MCF 10A (cell line): ENCODE measurements at places on chromosomes 3 and 15.
A peak's percentile ranks its signal among the peaks of the same experiment; 100 is the strongest.

- no peak for DNase-seq
Measured at GRCh38 chr3:78562328-78562727, 1205.5 kb downstream of the ROBO1 start.

DNA sequence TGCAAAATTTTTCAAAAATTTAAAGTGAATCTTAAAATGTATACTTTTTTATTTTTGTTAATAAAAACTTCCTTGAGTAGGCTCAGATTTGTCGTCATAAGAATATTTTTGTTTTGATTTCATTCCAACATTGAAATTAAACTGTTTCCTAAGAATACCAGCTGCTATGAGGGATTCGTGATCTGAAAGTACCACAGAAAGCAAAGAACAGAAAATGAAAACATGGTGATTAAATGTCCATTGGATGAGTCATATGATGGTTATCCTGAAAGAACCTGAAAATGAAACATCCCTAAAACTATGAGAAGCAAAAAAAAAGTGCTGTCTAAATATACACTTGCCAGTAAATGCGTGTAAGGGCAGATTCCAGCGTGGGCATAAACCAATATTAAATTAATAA, 143.8 kb downstream of the GMNC start:
- peak; percentile 48 for DNase-seq

- no peak for DNase-seq
Measured at GRCh38 chr15:95449230-95449628, 881.3 kb upstream of the NR2F2 start.

- DNase-seq = peak; percentile 40
Measured at GRCh38 chr15:68829068-68829467, 8.4 kb upstream of the ANP32A start.

GRCh38 chr15:48802867-48803266, 8.0 kb downstream of the CEP152 start:
- peak; percentile 41 for DNase-seq

- DNase-seq = no peak
Measured at GRCh38 chr3:195717416-195717815, 3.4 kb upstream of the MUC20 start.

DNA sequence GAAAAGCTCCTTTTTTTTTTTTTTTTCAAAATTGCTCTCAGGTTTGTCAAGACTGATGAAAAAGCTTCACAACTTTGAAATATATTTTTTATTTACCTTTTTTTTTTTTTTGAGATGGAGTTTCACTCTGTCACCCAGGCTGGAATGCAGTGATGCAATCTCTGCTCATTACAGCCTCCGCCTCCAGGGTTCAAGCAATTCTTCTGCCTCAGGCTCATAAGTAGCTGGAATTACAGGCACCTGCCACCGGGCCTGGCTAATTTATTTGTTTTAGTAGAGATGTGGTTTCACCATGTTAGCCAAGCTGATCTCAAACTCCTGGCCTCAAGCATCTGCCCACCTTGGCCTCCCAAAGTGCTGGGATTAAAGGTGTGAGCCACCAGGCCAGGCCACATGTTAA, 1515.0 kb downstream of the OTOL1 start:
- DNase-seq = no peak

- DNase-seq = no peak
Measured at GRCh38 chr3:58013973-58014649, 5.9 kb downstream of the FLNB start.

DNA sequence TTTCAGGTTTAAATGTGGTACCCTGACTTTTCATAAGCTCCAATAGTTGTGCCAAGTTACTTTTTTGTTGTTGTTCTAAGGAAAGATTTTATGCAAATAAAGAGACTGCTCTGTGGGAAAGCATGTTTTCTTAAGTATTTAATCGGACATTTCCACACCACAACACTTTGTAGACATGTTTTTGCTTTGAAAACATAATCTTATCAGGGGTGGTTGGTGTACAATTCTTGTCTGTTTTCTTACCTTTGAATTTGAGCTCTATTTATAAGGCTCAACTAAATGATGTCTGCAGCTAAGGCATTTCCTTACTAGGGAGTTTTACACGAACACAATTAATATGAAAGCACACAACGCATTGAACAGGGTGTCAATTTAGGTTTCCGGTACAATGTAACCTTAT, 81.5 kb upstream of the CDIN1 start:
- no peak for DNase-seq

DNA sequence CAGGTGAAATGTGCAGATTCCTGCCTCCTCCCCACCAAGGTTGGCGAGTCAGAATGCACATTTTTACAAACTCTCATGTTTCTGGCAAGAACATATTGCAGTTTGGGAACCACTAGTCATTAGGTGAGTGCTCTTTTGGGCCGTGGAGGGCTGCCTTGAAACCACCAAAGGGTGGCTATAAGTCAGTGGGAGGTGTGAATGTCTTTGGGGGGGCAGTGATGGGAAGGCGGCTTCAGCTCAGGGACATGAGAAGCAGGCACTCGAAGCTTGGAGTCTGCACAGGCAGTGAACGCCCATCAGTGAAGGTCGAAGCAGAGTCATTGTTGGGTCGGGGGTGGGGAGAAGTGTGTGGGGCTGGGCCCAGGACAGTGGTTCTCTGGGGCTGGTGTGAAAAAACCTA, 1.1 kb downstream of the NOX5 start:
- DNase-seq = no peak

- DNase-seq = no peak
Measured at GRCh38 chr3:149620291-149621020, 37.4 kb downstream of the WWTR1 start.

GRCh38 chr3:151075869-151076562, 9.4 kb upstream of the MED12L start:
- DNase-seq = no peak

GRCh38 chr15:62578546-62578945, 413.5 kb upstream of the C2CD4B start:
- DNase-seq = no peak

- peak; percentile 78 for DNase-seq
Measured at GRCh38 chr3:48565591-48566400, 2.2 kb upstream of the UCN2 start.

GRCh38 chr15:75348034-75348561, 1.3 kb downstream of the NEIL1 start:
- DNase-seq = no peak

DNA sequence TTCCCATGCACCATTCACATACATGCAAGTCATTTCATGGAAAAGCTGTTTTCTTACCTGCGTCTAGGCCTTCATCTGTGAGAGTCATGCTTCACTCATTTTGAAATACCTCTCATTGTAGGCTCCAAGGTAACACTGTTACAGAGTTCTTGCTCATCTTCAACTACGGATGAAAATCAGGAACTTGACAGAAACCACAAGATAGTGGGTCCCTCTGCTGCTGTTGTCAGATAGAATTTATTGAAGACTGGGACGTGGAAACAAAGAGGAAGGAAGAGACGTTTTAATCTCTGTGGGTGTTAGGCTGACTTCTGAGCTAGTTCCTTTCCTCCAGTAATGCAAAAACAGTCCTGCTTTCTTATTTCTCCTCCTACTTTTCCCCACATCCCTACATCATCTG, at the start of gene P2RY14:
Gene P2RY14, minus strand, starts transcription at position 313 of the 400 bp plus-strand sequence. CDS start 64,226 bp downstream, outside the sequence.
- no peak for DNase-seq

- DNase-seq = no peak
Measured at GRCh38 chr3:45626096-45626887, 31.7 kb downstream of the LIMD1 start.

- peak; percentile 38 for DNase-seq
Measured at GRCh38 chr3:27686642-27687041, 35.5 kb downstream of the EOMES start.

GRCh38 chr15:48896869-48897814, 19.2 kb downstream of the EID1 start:
- DNase-seq = peak; percentile 14

- DNase-seq = no peak
Measured at GRCh38 chr3:53500165-53500777, 5.9 kb downstream of the CACNA1D start.

GRCh38 chr3:188097791-188098190, 56.2 kb upstream of the LPP start:
- no peak for DNase-seq

GRCh38 chr3:177484206-177484605, 286.9 kb upstream of the TBL1XR1 start:
- DNase-seq = no peak

GRCh38 chr3:187002915-187003314, 72.6 kb downstream of the ST6GAL1 start:
- DNase-seq = no peak

DNA sequence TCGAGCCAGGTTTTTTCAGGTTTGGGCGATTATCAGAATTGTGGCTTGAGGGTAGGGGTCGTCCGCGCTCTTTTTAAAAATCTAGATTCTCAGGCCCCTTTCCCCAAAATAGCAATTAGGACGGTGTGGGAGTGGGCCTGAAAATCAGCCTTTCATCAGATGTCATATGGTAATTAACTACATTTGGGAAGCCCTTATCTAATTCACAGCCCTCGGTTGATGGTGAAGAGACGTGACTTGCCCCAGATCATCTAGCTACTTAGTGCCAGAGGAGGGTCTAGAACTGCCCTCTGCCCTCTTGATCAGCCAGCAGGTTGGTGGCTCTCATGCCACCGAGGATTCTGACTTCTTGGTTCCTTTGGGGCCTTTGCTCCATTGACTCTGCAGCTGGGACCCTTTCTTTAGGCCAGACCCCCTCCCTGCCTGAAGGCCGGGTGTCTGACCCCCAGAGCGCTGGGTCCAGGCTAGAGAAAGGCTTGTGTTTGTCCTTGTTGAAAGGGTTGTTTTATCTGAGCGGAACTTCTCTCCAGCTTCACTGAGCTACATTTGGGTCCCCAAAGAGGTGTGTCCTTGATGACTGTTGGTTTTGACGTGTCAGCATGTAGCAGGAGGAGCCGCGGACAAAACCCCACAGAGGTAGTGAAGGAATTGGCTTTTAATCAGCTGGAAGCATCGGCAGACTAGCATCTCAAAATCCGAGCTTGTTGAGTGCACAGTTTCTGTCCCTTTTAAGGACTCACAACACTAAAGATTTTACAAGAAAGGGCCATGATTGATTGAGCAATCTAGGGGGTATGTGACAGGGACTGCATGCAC, 857 bp downstream of the AEN start:
- peak; percentile 40 for DNase-seq

DNA sequence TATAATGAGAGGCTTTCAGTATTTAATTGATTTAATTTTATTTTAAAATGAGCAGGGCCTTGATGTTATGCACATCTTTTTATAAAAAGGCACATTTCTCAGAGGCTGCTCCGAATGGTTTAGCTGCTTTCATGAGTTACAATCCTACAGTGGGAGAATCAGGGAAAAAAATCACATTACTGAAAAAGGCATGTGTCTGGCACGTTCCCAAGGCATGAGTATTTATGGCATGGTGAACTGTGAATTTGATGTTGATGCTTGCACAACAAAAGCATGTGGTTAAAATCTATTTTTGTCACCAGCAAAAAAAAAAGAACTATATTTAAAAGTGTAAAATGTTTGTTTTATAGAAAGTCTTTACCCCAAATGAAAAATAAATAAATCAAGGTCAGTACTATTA, 485.2 kb upstream of the ROBO2 start:
- peak; percentile 16 for DNase-seq
